ENCODE measurements at places on chromosomes 4 and X. TPM values are rescaled to one million over a fixed set of nuclear protein-coding genes. Genes with fewer than 3 reads are reported as not detected.

DNA sequence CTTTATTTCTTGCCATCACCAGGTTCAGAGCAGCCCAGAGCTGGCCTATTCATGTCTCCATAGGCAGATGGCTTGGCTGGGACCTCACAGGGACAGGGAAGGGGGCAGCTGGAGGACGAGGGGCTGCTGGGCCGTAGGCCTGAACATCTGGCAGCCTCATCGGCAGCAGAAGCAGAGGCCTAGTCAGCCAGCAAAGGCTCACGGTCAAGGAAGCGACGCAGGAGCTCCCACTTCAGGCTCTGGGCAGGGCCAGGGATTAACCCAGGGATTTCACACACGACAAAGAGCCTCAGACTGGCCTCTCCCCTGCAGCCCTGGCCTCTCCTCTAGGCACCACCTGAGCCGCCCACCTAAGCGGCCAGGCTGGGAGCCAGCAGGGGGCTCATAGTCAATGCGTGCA lies 46.0 kb upstream of the MAN2B2 start:
- no peak for DNase-seq

DNA sequence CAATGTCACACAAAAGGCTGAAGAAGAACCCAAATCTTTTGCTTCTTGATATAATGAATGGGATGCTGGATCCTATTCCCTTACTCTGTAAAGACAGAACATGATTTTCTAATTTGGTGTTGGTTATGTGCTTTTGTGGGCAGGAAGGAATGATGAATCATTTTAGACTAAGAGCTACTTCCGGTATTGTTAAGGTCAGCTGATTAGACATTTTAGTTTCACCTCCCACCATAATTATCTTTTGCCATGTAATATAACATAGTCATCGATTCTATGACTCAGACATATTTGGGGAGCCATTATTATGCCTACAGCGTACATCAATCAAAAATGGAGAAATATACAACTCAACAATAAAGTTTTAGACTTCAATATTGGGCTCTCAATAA lies 265.3 kb downstream of the ZNF674 start:
- DNase-seq, result no peak

GRCh38 chr4:85153221-85153620 lies 186.7 kb upstream of the WDFY3 start:
- no peak for DNase-seq

DNA sequence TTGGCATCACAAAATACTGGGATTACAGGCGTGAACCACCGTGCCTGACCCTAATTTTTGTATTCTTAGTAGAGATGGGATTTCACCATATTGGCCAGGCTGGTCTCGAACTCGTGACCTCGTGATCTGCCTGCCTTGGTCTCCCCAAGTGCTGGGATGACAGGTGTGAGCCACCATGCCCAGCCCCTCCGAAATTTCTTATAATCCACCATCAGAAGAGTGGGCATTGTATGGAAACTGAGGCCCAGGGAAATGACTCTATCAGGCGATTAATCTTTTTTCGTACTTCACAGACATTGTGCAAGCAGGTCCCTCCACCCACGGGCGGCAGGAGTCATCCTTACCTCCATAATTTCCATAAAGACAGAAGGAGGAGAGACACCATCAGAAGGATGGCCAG lies 16.0 kb downstream of the CRLF2 start:
- DNase-seq, result no peak

- no peak for DNase-seq
Observed at GRCh38 chr4:87966095-87966496, 9.4 kb upstream of the SPP1 start.

Gene SMIM31
- not detected for total RNA-seq

DNA sequence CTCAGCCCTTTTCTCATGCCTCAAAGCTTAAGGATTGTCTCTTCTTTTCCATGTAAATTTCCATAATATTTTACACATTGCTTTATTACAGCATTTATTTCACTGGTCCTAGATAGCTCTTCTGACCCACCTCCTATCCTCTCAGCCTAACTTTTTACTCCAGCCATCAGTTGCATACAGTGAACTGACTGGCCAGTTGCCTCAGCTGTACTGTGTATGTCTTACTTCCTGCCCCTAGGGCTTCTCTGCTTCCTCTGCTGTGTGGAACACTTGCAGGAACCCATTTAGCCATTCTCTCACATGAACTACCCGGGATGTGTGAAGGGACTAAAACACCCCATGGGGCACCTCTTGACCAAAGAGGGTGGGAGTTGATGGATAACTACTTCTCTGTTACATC lies 18.0 kb downstream of the C4orf33 start:
- DNase-seq, result no peak

Gene SH3BP2
- 9.0 TPM for total RNA-seq

DNA sequence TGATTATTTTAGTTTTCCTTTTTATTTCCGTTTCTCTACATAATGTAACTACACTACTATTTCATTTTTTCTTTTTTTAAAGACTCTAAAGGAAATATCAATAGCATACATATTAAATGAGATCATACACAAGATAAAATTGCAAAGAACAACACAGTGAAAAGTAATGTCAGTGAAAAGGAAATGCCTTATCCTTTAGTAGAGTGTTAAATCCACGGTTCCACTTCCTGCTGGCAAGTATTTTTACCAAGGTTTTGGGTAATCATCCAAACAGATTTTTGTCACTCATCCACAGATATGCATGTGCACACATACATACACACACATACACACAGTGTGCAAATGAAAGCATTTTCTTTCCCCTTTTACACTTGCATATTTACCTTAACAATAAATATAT lies 548.9 kb downstream of the PPP4R3C start:
- DNase-seq, result no peak

- DNase-seq, result no peak
Observed at GRCh38 chrX:18885328-18886004, 98.4 kb downstream of the PHKA2 start.

Gene ARHGAP24
- 1.5 TPM for total RNA-seq

DNA sequence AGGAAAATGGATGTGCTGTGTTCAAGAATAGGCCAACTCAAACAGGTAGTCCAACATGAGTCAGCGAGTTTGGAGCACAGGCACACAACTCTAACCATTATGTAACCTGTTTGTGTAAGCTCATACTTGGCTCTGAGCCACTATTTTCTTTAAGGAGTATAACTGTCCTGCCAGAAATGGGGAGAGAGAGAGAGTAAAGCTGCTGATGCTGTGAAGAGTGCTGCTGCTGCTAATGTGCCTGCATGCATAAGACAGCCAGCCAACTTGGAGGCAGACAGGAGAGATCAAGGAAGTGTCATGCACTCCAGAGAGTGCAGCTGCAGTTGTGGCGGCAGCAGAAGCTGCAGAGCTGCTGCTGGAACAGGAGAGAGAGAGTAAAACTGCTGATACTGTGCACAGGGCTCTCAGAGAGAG lies 11.7 kb upstream of the STATH start:
- peak; percentile 77 for DNase-seq

Gene UCHL1
- 296 TPM for total RNA-seq

- DNase-seq, result no peak
Observed at GRCh38 chr4:3829956-3830773, 64.0 kb downstream of the ADRA2C start.

Data from MG63 (cell line).